Stimulated activated CD8-positive, alpha-beta memory T cell treated with anti-CD3 and anti-CD28 coated beads, Interleukin-7, amount 100 ng/mL, for 1 hour (primary cell): ENCODE measurements at places on chromosomes 2 and 18.

- no peak for DNase-seq
These were observed 32.3 kb downstream of the EVA1A start for GRCh38 chr2:75528221-75528977.

GRCh38 chr2:189175869-189176433, 3.6 kb downstream of the COL5A2 start:
- DNase-seq = no peak

- DNase-seq = no peak
These were observed 10.7 kb upstream of the TWSG1 start for GRCh38 chr18:9323750-9324445.

GRCh38 chr2:53530126-53530525, 237.5 kb upstream of the CHAC2 start:
- no peak for DNase-seq

GRCh38 chr2:194103941-194104659, 1552.9 kb upstream of the SLC39A10 start:
- no peak for DNase-seq

DNA sequence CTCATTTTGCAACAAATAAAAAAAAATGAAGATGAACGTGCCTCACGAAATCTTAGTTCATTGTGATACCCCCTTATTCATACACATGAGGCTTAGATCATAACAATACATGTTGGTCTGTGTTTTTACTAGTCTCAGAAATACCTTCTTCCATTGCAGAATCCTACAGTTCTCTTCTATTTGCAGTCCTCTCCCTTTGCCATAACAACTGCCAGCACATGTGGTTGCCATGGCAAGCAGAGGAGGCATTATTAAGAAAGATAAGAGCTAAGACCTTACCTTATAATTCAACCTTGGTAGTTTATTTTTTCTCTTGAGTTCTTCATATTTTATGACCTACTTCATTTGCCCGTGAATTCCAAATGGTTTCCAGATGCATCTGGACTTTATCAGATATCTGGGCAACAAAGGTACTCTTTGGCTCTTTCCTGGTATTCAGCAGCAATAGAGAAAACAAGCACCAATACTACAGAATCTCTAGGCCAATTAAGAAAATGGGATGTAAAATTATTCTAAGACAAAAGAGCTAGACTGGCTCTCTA, 524.0 kb downstream of the CMPK2 start:
- no peak for DNase-seq
